ENCODE measurements at places on chromosomes 16 and 17.

DNA sequence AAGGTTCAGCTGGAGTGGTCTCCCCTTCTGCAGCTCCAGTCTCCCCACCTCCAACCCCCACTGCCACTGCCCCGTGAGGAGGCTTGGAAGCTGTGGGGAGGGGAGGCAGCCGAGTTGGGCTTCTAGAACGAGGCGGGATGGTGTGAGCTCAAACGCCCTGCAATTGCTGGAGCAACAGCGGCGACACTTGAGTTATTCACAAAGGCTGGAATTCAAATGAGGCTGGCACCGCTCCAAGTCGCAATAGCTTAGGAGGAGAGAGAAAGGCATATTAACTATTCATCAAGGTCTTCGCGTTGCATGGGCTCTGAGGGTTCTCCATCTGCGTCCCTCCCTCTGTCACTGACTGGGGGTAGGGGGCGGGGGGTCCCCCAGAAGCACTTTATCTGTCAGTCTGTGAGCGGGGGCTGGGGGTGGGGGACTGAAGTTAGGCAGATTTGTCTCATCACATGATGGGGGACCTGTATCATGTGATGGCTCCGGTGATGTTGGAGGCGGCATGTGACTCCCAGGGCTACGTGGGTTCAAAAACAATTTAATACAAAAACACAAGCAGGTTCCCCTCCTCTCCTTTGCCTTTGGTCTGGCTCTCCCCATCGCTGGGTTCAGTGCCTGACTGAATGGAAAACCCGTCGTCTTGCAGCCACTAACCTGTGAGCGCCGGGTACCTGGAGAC lies 70.5 kb downstream of the RBBP6 start:
- no peak for DNase-seq

GRCh38 chr16:80265624-80266306 lies 275.0 kb upstream of the DYNLRB2 start:
- DNase-seq: no peak

DNA sequence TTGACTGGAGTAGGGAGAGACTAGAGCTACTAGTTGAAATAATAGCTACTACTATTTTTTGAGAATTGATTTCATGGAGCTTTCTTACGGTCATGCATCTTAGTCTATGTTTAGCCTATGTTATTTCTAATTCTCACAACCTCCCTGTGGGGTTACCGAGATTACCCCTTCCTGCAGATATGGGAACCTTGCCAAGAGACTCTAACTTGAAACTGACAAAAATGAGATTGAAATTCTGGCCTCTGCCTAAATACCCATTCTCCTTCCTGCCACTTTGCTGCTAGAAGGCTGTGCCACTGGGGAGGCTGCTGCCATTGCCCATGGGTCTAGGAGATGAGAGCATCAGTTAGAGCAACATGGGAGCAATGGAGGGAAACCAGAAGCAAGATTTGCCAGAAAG lies 410.3 kb downstream of the CDH13 start:
- DNase-seq: no peak

DNA sequence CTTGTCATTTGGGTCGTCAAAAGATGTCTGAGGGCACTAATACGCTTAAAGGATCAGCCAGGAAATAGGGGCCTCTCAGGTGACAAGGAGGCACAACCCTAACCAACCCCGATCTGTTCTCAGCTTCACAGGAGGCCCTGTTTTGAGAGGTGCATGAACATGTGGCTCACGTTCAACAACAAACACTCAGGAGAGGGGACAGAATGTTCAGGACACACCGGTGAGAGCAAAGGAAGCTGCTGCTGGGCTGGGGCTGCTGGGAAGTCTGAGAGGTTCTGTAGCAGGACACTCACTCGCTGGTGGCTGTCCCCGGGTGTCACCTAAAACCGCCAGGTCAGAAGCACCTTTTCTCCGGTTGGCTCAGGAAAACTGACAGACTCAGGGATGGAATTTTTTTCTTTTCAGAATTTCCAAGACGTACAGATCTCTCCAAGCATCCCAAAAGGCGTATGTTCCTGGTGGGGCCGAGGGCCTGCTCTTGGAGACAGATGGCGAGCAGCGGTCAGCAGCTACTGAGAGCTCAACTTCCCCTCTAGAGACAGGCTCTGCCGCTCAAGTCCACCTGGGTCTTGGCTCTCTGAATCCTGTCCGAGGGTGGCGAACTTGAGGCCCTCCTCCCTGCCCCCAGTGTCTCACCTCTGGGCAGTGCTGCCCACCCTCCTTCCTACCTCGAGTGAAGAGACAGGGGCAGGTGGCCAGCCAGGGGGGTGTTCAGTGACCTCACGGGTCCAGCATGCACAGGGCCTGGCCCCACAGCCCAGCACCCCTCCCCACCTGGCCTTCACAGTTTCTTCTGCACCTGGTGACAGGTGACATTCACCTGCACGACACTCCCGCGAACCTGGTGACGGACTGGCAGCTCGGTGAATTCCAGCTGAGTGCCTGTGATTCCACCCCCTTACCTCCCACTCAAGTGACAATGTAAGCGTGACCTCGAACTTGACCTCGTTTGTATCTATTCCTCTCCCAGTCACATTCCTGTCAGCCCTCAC lies 22.9 kb downstream of the CLUH start:
- no peak for DNase-seq

- peak; percentile 70 for DNase-seq
These were observed 58.5 kb downstream of the TMEM132E start for GRCh38 chr17:34637548-34638525.

- DNase-seq: no peak
These were observed 349.4 kb downstream of the FOXL1 start for GRCh38 chr16:86927699-86928098.

DNA sequence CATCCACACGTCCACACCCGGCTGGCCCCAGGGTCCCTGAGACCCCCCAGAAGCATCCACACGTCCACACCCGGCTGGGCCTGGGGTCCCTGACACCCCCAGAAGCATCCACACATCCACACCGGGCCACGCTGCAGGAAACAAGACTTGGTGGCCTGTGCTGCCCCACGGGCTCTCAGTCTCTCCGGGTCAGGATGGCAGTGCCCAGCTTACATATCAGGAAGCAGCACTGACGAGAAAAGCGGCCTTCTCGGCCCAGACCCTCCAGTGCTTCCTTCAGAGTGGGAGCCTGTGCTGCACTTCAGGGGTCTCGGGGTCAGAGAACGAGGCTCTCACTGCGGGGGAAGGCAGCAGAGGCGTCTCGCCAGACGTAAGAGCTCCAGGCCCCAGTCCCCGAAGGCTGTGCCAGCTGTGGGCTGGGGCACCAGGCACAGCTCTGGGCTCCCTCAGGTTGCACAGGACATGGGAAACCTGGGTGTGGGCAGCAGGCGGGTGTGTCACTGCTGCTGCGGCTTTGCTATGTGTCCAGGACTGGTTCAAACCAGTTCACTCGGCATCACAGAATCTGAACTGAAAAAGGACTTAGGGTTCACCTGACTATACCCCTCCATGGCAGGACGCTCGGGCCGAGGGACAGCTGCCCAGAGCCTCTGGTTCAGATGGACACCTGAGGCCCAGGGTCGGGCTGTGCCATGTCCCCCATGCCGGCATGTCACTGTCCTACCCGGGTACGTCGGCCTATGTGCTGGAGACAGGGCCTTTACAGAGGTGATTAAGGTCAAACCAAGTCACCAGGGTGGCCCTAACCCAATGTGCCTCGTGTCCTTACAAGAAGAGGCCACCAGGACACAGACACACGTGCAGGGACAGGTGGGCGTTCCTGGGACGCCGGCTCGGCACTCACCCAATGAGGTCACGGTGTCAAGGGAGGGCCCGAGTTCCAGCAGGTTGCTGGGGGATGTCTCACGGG lies 40.2 kb upstream of the CHMP6 start:
- no peak for DNase-seq

- DNase-seq: no peak
These were observed 43.7 kb upstream of the ERN1 start for GRCh38 chr17:64173646-64174045.

Measured in NCI-H1694 (cell line).